ENCODE measurements at places on chromosomes 2 and 18.

GRCh38 chr2:44549099-44549471 is 187.3 kb downstream of the CAMKMT start:
- DNase-seq: no peak

- DNase-seq: peak; percentile 77
Measured at GRCh38 chr18:77208964-77209363, 40.7 kb upstream of the GALR1 start.

DNA sequence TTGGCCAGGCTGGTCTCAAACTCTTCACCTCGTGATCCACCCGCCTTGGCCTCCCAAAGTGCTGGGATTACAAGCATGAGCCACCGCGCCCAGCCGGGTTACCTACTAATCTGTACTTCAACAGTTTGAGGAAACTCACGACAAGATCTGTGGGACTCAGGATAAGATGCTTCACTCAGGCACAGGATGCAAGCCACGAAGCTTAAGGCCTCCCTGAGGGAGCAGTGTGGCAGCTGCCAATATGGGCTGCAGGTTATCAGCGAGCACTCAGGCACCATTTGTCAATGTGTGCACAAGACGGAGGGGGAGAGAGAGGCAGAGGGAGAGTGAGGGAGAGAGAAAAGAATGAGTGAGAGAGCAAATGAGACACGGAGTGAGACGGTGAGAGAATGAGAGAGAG is 173.6 kb upstream of the RAB6C start:
- no peak for DNase-seq

DNA sequence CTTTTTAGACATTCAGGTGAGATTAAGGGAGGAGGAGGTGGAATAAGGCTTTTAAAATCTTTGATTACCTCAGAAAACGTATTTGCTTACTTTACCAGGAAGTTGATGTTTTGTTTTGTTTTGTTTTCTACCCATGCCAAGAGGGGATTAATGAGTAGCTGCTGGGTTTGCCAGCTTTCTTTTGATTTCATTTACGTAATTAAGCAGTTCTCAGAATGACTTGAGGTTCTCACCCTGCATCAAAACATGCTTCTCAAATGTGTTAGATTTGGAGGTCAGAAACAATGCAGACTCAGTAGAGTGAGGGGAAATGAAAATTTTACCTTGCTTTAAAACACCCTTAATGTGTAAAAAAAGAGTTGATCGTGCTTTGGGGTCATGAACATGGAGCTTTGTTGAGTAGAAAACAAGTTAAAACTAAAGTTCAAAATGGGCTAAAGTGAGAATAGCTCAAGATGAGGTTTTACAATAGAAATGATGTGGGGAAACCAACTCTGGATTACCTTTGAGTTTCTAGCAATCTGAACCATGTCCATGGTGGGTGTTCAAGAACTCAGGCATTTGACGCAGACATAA is 217.1 kb upstream of the EPAS1 start:
- no peak for DNase-seq

- DNase-seq: no peak
Measured at GRCh38 chr2:120442541-120442922, 96.6 kb downstream of the INHBB start.

GRCh38 chr2:202113571-202114142 is 40.6 kb downstream of the KIAA2012 start:
- no peak for DNase-seq

DNA sequence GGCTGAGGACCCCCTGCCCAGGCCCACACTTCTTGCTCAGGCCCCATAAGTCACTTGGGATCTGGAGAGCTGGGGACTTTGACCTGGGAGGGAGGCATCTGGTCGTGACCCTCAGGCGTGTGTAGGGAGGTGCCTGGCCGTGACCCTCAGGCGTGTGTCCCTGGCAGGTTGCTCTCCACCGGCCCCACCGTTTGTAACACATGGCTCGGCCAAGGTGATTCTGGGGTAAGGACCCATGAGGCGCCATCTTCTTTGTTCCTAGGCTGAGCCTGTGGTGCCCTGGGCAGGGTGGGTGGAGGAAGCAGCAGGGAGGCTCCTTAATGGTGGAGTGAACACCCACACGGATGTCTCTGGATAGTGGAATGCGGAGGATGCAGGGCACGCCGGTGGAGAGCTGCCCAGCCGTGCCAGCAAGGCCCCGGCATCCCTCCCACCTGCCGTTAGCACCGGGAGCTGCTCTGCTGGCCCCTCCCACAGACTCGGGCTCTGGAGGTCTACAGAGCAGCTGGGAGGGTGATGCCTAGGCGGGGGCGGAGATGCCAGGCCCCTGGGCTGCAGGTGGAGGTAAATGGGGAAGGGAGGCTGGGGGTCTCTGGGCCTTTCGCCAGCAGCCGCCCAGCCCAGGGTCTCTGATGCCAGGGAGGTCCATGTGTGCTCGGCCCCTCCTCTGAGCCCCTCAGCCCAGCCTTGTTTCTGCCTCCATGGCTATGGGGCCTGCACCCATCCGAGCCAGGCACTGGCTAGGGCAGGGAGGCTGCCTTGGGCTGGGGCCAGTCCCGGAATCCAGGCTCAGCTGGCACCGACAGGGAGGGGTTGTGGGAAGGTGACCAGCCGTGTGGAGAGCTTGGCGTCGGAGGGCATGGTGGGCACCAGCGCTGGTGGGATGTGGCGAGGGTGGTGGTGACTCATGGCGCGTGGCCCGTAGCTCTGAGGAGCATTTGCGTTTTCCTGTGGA is 1.1 kb upstream of the GAL3ST2 start:
- DNase-seq: no peak

- no peak for DNase-seq
Measured at GRCh38 chr2:11784747-11785610, 38.5 kb downstream of the LPIN1 start.

DNA sequence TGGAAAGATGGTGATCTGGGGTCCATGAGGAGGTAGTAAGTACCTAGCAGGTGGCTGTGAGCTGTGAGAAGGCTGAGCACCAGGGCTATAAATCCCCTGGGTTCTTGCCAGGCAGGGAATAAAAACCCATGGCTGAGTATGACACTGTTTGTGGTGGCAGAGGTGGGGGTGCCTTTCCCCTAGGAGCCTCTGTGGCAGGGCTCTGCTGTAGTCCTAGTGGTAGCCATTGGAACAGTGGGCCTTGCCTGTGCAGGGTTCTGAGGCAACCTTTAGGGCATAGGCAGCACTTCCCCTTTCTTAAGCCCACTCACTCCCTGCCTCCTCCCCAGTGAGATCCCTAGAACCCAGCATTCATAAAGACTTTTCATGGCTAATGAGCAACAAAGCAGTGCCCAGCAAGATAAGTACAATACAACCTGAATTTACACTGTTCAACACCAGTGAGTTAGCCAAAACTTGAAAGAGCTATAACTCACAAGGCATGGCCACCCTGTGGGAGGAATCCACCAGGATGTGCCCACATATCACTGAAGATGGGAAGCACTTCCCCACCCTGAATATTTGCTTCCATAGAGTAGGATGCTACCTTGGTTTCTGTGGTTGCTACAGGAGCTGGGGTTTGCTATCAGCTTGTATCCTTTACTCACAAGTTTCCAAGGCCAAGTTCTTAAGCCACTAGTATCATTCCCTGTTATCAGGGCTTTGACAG is 100.9 kb upstream of the NEUROD1 start:
- DNase-seq: peak; percentile 32

- DNase-seq: no peak
Measured at GRCh38 chr18:48636436-48636835, 97.6 kb downstream of the CTIF start.

- DNase-seq: no peak
Measured at GRCh38 chr2:34808426-34808825, 1209.3 kb upstream of the FAM98A start.

- DNase-seq: no peak
Measured at GRCh38 chr18:59851784-59852399, 47.9 kb upstream of the PMAIP1 start.

DNA sequence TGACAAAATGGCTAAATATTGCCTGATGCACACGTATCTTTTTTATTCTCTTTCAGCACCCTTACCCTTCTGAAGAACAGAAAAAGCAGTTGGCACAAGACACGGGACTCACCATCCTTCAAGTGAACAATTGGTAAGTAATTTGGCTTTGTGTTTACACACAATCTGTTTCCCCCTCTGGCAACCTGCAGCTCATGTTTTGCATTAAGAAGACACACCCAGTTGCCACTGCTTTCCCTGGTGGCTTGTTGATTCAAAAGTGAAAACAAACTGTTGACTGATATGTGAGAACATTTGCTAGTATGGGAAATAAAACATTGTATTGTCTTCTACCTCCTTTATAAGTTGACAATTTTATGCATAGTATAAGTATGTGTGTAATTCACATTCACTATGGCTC is 113.0 kb downstream of the MEIS1 start:
- DNase-seq: no peak
